ENCODE measurements at places on chromosomes 13 and 19.

- DNase-seq = no peak
Measured at GRCh38 chr13:94999871-95000270, 287.5 kb upstream of the SOX21 start.

DNA sequence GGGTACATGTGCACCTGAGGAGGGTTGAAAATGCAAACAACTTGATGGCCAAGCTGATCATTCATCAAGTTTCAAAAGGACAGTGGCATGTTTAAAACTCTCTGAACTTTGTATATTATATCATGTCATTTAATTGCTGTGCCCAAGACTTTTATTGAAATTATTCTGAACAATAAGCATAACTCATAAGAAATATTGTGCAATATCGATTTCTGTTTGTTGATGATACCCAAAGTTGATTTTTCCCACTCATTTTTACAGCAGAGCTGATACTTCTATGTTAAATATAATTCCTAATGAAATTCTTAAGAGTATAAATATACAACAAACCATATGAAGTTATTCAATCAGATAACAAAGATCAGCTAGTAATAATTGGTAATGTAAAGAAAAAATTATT is 49.1 kb downstream of the PCDH17 start:
- DNase-seq = no peak

GRCh38 chr19:55491546-55492360 is 3.5 kb downstream of the SSC5D start:
- no peak for DNase-seq

- no peak for DNase-seq
Measured at GRCh38 chr19:5827342-5827890, 12.1 kb downstream of the FUT6 start.

- DNase-seq = peak; percentile 21
Measured at GRCh38 chr19:50173127-50173526, 10.0 kb upstream of the IZUMO2 start.

GRCh38 chr13:64928696-64929499 is 2301.2 kb downstream of the PCDH9 start:
- DNase-seq = no peak

DNA sequence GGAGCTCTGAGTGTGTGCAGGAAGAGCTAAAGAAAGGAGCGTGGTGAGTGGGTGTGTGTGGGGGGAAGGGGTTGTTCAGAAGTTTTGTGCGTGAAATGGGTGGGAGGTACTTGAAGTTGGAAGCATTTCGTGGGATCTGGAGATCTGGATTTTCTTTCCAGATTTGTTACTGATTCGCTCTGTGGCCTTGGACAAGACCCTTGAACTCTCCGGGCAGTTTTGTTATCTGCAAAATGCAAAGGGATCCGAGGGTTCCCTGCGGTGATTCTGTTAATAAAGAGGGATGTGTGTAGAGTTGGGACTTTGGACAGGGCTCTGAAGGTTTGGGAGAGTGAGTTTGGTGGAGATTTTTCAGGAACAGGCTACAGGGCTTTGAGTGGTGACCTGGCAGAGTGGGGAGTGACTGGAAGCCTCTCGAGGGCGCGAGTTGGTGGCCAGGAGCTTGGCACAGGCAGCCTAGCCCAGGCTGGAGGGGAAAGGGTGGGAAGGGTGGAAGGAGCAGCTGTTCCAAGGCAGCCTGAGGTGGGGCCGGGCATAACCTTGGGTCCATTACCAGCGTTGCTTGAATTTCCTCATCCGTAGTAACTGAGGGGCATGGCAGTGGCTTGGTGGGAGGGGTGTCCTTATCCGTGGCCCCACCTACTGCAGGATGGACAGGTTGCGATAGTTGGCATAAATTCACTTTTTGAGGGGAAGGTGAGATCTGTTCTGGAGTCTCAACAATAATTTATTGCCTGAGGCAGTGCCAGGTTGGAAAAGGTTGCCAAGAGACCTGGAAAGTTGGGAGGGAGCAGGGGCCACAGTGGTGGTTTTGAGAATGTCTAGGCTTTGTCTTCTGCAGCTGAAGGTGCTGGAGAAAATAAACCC is 2.1 kb downstream of the ACTN4 start:
- no peak for DNase-seq
